ENCODE measurements at places on chromosomes 2 and 18.
A peak's percentile ranks its signal among the peaks of the same experiment; 100 is the strongest.

- peak; percentile 9 for DNase-seq
Measured at GRCh38 chr2:37653805-37654378, 17.6 kb downstream of the CDC42EP3 start.

DNA sequence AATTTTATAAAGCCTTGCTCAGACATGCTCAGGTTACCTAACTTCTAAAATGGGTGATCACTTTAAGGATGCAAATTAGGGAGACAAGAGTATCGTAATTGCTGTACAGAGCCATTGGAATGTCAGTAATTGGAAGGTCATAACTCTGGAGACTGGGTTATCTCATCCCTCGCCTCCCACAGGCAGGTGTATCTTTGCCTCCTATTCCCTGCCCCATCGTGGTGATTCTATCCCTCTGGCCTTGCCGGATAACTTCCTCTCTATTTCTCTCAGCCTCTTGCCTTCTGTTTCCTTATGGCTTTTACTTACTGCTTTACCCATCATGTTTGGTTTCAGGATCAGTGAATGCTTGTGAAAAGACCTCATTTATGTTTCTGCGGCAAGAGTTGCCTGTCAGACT is 2.5 kb downstream of the PDK1 start:
- no peak for DNase-seq

DNA sequence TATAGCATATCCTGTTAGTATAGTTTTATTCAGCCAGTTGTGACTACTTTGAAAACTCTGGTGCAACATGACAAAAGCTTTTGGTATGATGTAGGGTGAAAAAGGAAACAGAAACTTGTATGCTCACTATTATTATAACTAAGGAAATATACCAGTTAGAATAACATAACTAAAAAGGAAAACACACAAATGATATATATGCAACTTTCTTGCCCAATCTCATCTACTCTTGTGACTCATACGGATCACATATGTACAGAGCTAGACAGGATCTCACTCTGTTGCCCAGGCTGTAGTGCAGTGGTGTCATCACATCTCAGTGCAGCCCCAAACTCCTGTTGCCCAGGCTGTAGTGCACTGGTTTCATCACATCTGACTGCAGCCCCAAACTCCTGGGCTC is 12.4 kb upstream of the TLK1 start:
- no peak for DNase-seq

DNA sequence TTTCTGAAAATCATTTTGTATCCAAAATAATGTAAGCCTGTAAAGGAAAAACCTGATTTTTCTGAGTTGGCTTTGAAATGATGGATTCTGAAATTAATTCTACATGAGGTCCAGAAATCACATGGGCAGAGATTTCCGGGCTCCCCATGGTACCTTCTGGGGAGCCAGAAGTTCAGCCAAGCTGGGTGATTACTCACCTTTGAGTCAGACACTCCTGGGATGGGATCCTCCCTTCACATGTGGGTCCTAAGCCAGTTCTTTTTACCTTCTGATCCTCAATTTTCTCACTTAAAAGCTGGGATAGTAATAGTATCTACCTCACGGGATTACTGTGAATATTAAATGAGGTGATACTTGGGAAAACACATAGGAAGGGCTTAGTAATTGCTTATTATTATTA is 179.8 kb upstream of the EPAS1 start:
- no peak for DNase-seq

DNA sequence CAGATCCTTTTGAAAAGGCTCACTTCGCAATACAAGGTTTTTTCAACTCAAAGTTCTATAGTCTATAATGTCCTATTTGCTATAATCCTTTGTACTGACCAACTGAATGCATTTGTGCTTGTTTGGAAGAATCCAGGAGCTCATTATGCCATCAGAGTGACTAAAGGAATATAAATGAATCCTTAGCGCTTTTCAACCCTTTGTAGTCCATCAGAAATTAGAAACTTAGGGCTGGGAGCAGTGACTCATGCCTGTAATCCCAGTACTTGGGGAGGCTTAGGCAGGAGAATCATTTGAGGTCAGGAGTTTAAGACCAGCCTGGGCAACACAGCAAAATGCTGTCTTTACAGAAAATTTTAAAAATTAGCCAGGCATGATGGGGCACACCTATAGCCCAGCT is 330.2 kb upstream of the CHAC2 start:
- DNase-seq = no peak

GRCh38 chr2:88350331-88351248 is 101.9 kb downstream of the FOXI3 start:
- no peak for DNase-seq

All from NCI-H510A (cell line).